ENCODE measurements at places on chromosomes 7 and 10.

- DNase-seq = no peak
Observed at GRCh38 chr7:133575726-133576440, 323.0 kb downstream of the EXOC4 start.

- DNase-seq = peak; percentile 55
Observed at GRCh38 chr10:79129361-79129997, 60.7 kb downstream of the ZMIZ1 start.

DNA sequence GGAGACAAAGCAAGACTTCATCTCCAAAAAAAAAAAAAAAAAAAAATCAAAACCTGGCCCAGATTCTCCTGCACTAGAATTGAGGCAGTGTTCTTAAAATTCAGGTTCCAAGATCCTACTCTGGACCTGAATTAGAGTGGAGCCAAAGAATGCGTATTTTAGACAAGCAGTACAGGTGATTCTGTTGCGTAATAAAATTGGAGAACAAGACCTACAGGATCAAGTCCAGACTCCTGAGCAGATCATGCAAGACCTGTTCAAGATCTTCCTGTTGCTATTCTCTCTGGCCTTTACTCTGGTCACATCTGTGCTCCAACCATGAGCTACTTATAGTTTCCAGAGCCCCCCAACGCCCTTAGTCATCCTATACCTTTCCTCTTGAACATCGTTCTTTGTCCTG lies 51.5 kb upstream of the RSBN1L start:
- no peak for DNase-seq

GRCh38 chr10:18689498-18689897 lies 30.3 kb downstream of the ARL5B start:
- no peak for DNase-seq

GRCh38 chr7:147044941-147045340 lies 928.3 kb downstream of the CNTNAP2 start:
- no peak for DNase-seq

- DNase-seq = no peak
Observed at GRCh38 chr7:22555476-22555875, 55.5 kb upstream of the STEAP1B start.

DNA sequence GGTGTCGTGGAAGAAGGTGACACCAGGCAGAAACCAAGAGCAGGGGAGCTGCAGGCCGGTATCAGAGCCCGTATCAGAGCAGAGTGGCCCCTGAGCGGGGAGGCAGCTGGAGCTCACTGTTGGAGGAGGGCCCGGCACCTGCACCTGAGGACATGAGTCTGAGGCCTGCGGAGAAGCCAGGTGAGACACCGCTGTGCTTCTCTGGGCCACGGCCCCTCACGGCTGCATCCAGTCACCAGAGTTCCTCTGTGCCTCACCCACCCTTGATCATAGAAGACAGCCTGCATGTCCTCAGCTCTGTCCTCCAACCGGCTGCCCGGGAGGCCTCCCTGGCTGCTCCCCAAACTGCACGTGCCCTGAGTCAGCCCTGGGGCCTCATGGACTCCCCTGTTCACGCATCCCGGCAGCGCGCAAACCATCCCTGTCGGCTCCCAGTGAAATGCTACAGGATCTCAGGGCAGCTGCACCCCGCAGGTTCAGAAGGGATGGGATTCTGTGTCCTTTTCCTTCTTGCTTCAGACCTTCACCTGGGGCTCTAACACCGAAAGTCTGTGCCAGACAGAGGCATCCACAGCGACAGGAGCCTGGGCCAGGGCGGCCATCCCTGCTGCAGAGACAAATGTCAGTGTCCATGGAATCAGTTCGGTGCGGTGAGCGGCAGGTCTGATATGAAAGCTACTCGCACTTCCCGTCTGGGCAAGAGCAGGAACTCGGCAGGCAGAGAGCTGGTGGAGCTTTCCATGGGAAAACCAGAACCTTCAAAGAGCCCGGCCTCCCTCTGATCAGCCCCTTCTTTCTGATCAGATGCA lies 111.9 kb upstream of the FAM20C start:
- peak; percentile 13 for DNase-seq

DNA sequence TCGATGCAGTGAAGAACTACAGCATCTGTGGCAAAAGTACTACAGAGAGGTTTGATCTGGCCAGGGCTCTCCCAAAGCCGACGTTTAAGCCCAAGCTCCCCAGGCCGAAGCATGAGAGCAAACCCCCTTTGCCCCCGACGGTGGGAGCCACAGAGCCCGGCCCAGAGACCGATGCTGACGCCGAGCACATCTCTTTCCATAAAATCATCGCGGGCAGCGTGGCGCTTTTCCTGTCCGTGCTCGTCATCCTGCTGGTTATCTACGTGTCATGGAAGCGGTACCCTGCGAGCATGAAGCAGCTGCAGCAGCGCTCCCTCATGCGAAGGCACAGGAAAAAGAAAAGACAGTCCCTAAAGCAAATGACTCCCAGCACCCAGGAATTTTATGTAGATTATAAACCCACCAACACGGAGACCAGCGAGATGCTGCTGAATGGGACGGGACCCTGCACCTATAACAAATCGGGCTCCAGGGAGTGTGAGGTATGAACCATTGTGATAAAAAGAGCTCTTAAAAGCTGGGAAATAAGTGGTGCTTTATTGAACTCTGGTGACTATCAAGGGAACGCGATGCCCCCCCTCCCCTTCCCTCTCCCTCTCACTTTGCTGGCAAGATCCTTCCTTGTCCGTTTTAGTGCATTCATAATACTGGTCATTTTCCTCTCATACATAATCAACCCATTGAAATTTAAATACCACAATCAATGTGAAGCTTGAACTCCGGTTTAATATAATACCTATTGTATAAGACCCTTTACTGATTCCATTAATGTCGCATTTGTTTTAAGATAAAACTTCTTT lies 2.3 kb downstream of the LRRTM3 start:
- DNase-seq = no peak

DNA sequence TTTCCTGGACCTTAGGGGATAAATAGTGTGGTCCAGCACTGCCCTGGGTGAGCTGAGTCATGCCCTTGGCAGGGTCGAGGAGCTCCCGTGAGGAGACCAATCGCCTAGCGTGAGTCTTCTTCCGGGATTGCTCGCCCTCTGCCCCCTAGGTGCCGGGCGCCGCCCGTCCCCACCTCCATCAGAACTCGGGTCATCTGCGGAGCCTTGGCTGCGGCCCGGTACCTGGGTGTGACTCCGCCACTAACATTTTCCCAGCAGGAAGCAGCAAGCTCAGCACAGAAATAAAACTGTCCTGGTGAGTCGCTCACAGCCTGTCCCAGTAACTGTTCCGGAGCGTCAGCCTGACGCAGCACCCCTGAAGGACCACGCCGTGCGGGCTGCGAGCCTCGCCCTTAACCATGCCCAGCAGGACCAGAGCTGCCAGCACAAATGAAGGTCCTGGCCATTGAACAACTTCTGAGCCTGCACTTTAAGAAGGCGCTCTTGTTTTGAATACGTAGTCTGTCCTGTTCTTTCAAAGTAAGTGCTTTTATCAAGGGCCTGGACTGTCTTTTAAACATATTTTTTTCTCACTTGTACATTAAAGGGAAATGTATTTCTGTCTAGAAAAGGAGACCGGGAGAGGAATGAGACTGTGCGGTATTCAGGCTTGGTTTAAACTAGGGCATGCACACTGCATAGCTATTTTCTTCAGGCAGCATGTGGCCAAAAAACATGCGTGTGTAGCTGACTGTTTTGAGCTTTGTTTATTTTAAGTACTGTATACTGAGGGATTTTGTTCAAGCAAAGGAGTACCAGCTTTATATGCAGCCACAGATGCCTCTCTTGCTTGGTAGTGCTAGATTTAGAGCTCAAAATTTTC lies 136.7 kb downstream of the HECW1 start:
- no peak for DNase-seq

- no peak for DNase-seq
Observed at GRCh38 chr10:63707254-63707910, 186.2 kb downstream of the REEP3 start.

DNA sequence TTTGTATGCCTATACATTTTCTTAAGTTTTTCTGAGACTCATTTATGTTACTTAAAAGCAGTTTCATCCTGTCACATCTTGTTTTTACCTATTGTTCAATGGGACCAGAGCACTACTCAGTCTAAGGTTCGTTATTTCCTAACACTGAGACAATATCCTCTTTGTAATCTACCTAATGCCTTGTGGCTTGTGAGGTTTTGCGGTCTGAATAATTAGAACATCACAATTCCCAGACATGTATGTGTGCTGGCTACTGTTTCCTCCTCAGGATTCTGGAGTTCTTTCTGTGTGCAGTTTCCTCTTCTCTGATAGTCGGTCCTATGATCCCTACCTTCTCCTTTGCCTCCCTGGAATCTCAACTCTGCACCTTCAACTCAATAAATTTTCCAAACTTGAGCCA lies 620.2 kb downstream of the ANKRD7 start:
- no peak for DNase-seq

- no peak for DNase-seq
Observed at GRCh38 chr7:88789480-88790064, 6.0 kb downstream of the TEX47 start.

GRCh38 chr7:4675771-4676367 lies 6.2 kb upstream of the FOXK1 start:
- DNase-seq = no peak

DNA sequence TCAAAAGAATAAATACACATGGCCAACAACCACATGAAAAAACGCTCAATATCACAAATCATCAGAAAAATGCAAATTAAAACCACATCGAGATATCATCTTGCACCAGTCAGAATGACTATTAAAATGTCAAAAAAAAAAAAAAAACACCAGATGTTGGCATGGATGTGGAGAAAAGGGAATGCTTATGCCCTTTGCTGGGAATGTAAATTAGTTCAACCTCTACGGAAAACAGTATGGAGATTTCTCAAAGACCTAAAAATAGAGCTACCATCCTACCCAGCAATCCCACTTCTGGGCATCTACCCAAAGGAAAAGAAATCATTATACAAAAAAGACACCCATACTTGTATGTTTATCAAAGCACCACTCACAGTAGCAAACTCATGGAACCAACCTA lies 45.0 kb upstream of the DIP2C start:
- DNase-seq = no peak

- no peak for DNase-seq
Observed at GRCh38 chr10:121468726-121469125, 129.5 kb downstream of the FGFR2 start.

DNA sequence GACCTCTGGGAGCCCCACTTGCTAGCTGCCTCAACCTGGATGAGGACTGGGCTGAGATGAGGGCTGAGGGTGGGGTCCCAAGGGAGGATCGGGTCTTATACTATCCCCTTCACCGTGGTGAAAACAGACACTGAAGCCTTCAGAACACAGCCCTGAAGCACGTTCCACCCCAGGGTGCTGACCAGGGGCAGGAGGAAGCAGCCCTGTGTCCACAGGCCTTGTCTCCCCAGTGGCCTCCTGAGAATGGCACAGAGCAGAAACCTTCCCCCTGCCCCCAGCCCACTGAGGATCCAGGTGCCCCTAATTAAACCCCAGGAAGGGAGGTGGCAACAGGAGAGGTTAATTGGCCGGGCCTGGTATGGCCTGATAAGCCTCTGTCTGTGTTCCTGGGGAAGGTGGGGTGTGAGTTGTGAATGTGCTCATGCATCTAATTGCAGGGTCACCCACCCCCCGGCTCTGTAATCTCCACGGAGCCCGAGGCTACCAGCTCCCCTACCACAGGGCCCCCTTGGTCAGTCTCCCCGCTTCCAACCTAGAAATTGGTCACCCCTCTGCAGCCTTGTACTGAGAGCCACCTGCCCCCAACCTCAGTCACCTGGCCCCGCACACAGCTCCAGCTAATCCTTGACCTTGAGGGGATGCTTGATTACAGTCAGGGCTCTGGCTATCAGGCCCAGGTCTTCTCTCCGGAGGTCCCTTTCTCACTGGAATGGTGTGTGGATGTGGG lies 159.0 kb upstream of the UNC5B start:
- no peak for DNase-seq

GRCh38 chr7:155373359-155374273 lies 75.9 kb downstream of the INSIG1 start:
- no peak for DNase-seq

GRCh38 chr7:154832557-154833138 lies 170.3 kb downstream of the PAXIP1 start:
- DNase-seq = no peak

GRCh38 chr7:3180604-3181003 lies 120.4 kb upstream of the SDK1 start:
- DNase-seq = no peak

- DNase-seq = no peak
Observed at GRCh38 chr7:66643395-66643794, 14.7 kb downstream of the KCTD7 start.

DNA sequence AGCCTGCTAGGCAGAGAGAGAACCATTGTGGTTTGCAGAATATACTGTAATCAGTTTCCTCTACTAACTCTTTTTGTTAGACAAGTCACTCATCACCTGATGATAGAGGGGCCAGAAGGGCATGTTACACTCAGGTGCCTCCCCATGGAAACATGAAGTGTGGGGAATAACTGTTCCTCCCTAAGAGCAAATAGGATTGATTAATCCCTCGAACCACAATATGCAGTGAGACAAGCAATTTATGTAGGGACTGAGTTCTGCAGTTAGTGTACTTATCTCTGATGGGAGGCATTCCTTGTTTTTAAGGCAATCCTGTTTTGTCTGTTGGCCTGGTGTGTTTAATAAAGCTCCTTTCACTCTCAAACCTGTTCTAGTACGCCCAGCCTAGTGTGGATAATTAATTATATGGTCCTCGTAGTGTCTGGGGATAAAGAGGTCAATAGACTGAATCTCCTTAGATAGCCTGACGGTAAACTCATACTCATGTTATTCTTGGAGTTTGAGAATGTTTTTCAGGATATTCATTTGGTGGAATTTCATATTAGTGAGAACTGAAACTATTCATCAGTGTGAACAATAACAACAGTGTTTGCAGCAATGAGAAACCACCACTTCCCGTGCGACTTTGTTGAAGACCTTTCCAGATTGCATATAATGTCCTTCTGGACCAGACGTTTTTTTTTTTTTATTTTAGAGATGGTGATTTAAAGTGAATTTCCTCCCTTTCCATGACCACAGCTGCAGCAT lies 344.8 kb upstream of the FZD8 start:
- no peak for DNase-seq

- DNase-seq = no peak
Observed at GRCh38 chr7:72042855-72043254, 369.3 kb downstream of the CALN1 start.

GRCh38 chr7:130371046-130371445 lies 9.2 kb upstream of the CPA1 start:
- DNase-seq = peak; percentile 62

- DNase-seq = no peak
Observed at GRCh38 chr7:1238450-1238882, 5.8 kb downstream of the UNCX start.

DNA sequence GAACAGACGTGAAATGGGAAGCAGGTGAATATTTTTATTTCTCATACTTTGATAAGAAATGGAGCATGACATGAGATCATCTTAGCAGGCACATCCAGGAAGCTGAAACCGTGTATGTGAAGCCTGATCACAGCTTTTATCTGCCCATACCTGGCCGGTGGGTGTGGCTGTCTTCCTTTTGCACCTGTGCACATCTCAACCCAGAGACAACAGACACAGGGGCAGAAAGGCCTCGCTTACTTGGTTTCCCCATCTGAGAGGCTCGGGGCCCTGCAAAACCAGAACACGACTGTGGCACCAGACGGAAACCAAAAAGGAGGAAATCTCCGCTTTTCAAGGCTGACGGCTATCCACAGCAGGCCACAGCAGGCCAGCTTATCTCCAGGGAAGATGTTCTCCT lies 116.4 kb downstream of the TCERG1L start:
- no peak for DNase-seq

- no peak for DNase-seq
Observed at GRCh38 chr7:88480271-88480670, 173.6 kb upstream of the STEAP4 start.

GRCh38 chr10:98104125-98104524 lies 30.3 kb upstream of the R3HCC1L start:
- DNase-seq = no peak

- no peak for DNase-seq
Observed at GRCh38 chr7:111071556-111071955, 19.4 kb upstream of the LRRN3 start.
